Esophagus mucosa (tissue), 1 donor: ENCODE measurements at places on chromosomes 1 and 21.

- ATAC-seq, result no peak
Measured at GRCh38 chr1:219661464-219662092, 48.7 kb upstream of the ZC3H11B start.

GRCh38 chr21:45826676-45827301, 154.8 kb upstream of the COL6A1 start:
- no peak for ATAC-seq

GRCh38 chr1:246820666-246821065, 96.5 kb downstream of the SCCPDH start:
- ATAC-seq, result no peak

DNA sequence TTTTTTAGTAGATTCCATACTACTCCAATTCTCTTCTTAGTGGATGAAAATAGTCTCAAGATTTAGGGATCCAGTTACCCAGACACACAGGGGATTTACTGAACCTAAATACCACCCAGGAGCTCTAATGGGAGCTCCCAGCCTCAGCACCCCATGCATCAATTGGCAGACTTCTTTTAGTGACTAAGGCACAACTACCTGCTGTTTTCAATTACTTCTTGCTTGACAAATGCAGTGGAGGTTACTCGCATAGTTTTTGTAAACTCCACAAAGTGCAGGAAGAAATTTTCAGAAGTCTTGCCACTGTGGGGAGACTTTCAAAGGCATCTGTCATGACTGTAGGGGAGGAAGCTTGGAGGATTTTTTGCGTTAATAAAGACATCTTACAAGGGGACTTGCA, 35.5 kb upstream of the MAP10 start:
- ATAC-seq, result no peak

DNA sequence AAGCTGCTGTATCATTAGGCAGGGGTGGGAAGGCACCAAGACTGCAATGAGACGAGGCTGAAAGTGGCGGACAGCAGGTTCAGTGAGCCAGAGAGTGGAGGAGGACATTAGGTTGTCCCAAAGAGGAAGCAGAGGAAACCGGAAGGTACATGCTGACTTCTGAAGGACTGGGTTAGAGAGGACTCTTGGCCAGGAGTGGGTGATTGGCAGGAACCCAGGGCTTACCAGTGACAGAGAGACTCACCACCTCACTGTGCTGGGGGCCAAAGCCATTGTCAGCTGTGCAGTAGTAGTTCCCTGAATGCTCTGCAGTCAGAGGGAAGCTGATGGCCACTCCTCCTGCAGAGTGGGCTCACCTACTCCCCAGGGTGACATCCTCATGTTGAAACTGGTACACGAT, 41.9 kb upstream of the FCRL4 start:
- no peak for ATAC-seq

DNA sequence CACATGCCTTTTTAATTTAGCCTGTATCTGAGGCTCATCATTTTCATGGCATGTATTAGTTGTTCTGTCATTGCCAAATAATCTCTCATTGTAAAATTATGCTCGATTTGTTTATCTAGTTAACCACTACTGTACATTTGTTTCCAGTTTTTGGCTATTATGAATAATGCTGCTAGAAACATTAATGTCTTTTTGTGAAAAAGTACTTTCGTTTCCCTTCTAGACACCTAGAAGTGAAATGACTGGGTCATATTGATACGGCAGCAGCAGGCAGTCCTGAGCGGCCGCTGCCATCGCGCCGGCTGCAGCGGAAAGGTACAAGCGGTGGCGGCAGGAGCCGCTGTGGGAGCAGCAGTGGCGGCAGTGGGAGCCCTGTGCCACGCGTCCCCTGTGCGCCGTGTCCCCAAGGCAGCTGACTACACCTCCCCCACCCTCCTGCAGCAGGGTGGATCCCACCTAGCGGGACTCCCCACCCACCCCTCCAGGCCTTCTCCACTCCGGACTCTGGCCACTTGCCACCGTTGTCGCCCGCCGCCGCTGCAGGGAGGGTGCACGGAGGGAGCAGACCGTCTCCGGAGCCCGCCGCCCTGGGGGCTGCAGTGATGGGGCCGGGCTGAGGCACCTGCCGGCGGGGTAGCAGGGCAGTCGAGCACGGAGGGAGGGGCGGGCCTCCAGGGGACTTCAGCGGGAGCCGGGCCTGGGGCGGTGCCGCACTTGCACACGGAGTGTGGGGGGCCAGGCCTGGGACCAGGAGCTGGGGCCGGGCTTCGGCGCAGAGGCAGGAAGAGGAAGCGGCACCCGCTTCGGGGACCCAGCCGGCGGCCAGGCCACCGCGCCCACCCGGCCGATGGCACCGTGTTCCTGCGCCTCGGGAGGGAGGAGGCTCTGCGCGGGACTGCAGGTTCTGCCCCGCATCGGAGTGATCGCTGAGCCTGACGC, 66.8 kb upstream of the RGS7 start:
- peak; percentile 17 for ATAC-seq

- peak; percentile 34 for ATAC-seq
Measured at GRCh38 chr21:42672699-42673458, 19.5 kb downstream of the PDE9A start.

DNA sequence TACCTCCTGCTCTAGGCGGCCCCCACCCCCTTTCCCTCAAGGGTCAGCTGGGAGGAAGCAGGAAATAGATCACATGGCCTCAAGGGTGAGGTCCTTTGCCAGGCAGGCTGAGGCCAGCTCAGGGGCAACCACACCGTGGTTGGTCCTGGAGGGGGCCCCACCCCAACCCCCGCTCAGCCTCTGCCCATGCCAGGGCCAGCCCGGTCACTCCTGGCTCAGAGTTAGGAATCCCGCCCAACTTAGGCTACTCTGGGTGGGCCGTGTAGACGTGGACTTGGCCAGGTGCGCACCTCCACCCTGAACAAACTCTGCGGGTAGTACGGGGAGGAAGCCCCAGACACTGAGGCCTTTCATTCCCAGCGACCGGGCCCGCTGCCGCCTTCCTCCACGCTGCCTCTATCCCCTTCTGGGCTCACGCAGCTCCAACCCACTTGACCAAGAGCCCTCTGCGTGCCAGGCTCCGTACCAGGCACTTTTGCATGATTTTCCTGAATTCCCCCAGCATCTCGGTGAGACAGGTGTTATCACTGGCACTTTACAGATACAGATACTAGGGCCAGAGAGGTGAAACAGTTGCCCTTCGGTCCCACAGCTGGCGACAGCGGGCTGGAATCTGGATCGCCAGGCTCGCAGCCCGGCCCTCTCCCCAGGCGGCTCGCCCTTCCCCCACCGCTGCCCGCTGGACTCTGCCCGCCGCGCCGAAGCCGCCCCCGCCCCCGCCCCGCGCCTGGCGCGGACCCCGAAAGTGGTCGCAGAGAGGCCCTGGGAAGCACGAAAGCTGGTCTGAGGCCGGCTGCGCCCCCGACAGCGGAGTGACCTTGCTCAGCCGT, 769 bp downstream of the GALE start:
- ATAC-seq, result peak; percentile 74

DNA sequence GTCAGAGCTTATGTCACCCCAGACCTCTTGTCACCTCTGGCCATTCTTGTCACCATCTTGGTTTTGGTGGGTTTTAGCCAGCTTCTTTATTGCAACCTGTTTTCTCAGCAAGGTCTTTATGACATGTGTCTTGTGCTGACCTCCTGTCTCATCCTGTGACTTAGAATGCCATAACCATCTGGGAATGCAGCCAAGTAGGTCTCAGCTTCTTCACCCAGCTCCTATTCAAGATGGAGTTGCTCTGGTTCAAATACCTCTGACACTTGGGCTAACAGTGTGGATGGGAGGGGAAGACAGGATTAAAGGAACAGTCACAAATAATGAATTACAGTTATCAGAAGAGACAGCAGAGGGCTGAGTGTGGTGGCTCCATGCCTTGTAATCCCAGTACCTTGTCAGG, 30.5 kb upstream of the PIK3CD start:
- no peak for ATAC-seq

DNA sequence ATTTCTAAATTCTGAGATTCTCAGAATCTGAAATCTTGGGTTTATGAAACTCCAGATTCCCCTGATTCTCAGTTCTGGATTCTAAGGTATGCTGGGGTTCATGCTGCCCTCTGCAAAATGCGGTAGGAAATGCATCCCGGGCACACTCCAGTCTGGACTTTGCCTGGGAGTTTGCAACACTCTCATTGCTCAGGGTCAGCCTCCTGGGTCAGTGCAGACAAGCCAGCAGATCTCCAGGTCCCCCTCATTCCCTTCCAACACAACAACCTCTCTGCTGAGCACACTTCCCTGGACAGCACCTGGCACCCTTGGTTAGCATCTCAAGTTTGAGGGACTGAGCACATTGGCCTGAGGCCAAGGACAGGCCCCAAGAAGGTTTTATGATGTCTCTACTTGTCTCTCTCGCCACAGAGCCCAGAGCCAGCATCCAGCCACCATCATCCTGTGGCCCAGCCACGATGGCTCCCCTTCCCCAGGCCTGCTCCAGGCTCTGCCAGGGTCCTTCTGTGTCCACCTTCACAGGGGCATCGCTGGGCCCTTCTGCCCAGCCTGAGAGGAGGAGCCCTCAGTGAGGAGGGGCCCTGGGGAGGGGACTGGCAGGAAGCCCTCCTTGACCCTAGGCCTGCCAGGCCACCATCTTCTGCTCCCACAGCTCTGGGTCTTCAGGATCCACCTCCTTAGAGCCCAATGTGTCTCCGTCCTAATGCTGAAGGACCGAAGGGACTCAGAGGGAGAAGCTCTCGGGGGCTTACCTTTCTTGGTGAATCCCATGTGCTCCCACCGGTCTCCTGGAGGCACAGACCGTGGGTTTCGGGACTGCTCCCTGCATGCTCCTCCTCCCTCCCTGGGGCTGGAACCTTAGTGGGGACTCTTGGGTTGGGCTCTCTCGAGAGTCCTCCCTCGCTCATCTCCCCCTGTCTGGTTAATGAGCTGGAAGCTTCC, 550.7 kb downstream of the PTPRU start:
- ATAC-seq, result no peak

DNA sequence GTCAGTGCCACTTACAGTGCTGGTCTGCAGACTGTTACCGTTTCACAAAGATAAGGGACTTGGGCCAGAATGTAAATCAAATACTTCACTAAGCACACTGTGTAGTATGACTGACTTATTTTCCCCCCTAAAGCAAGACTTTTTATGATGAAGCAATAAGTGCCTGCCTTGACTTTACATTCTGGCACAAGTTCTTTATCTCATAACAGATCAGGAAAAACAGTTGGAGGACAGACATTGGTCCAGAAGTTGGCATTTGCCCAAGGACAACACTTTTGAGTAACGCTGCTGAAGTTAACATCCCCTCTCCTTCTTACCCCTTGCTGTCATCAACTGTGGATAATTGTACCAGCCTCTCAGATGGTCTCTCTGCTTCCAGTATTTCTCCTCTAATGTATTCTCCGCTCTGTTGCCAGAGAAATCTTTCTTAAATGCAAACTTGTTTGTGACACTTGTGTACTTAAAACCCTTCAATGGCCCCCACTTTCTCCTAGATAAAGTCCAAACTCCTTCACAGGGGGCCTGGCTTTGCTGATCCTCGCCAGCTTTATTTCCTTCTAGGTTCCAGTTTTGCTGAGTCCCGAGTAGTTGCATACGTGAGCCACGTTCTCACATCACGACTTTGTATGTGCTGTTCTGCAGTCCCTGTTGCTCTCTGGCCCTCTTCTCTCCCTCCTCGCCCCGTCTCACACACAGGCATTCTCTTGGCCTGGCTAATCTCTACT, 45.7 kb downstream of the S1PR1 start:
- no peak for ATAC-seq

GRCh38 chr1:11787251-11787803, 18.4 kb downstream of the MTHFR start:
- peak; percentile 58 for ATAC-seq

DNA sequence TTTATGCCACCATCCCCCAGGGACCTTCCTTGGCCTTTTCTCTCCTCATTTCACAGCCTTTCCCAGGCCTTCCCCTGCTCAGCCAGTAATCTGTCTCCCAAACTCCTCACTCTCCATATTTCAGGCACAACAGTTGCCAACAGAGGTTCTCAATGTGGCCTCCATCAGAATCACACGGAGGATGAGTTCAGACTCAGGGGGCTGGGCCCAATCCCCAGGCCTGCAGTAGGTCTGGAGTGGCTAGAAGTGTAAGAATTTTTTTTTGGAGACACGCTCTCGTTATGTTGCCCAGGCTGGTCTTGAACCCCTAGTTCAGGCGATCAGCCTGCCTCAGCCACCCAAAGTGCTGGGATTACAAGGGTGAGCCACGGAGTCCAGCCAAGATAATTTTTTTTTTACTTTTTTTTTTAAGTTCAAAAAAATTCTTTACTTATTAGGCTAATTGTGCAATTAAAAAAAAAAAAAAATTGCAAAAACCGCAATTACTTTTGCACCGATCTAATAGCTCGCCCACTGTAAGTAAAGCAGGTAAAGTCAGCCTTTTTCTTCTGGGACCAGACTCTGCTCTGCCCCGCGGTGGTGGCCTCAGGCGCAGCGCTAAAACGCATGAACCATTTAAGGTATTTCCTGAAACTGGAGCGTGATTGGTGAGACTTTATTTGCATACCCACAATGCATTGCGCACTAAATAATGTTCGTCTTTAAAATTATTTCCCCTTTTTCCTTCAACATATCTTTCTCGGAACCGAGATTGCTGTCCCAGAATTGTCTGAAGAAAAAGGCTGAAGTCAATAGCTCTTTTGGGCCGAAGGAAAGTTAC, 18.7 kb downstream of the KIAA2013 start:
- peak; percentile 87 for ATAC-seq

DNA sequence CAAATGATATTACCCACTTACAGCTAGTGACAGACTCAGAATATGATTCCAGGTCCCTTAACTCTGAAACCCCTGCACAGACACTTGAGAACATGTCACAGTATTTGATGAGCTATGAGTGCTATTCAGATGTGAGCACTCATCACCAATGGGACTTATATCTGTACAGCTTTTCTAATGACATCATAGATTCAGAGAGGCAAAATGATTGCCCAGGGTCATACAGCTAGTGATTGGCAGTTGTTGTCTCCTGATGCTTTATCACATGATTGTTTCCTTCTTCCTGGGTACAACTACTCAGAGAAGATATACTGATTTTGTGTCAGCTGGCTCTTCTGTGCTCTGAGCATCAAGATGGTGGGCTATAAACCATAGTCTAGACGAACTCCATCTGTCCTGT, 428.0 kb upstream of the BEND5 start:
- no peak for ATAC-seq

- ATAC-seq, result peak; percentile 41
Measured at GRCh38 chr1:229599218-229599954, 26.5 kb downstream of the TAF5L start.

GRCh38 chr1:184329962-184330868, 56.6 kb upstream of the C1orf21 start:
- ATAC-seq, result peak; percentile 26

- ATAC-seq, result no peak
Measured at GRCh38 chr1:149977345-149977744, 33.2 kb downstream of the OTUD7B start.

- no peak for ATAC-seq
Measured at GRCh38 chr1:209751627-209752231, 4.1 kb upstream of the TRAF3IP3 start.

- peak; percentile 51 for ATAC-seq
Measured at GRCh38 chr1:51518033-51518585, 957 bp downstream of the EPS15 start.

GRCh38 chr1:187744665-187745064, 915.9 kb downstream of the PLA2G4A start:
- no peak for ATAC-seq

DNA sequence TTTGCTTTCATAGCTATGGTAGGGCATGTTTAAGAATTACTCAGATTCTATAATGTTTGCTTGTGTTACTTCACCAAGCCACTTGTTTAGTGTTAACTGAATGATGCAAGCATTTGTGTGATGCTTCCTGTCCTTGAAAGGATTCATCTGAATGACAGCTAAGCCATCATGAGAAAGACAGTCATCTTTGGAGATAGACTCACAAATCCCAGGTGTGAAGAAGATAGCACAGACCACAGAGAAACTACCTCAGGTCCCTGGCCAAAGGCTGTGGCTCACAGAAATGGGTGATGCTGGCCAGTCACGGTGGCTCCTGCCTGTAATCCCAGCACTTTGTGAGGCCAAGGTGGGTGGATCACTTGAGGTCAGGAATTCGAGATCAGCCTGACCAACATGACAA, 321.4 kb downstream of the DPYD start:
- ATAC-seq, result no peak
